Mammary epithelial cell (primary cell): ENCODE measurements at places on chromosomes 1 and 21. TPM values are rescaled to one million over a fixed set of nuclear protein-coding genes. Genes with fewer than 3 reads are reported as not detected.

AMY2B gene
- total RNA-seq: 4.4 and 5.4 TPM in 2 replicates

BTBD19 gene
- 27.3 and 31.7 TPM in 2 replicates for total RNA-seq

TNFRSF14 gene
- total RNA-seq: 19.0 TPM

LIPI gene
- total RNA-seq: not detected in 2 replicates

NLRP3 gene
- 3.0 TPM for total RNA-seq

LCE1C gene
- not detected for total RNA-seq

TSPAN1 gene
- 155 and 277 TPM in 2 replicates for total RNA-seq

NID1 gene
- 8.0 and 9.3 TPM in 2 replicates for total RNA-seq

CHIA gene
- total RNA-seq: not detected

AGT gene
- total RNA-seq: 0.17 TPM

CFHR5 gene
- total RNA-seq: not detected in 2 replicates

KMO gene
- 15.3 TPM for total RNA-seq

OPRD1 gene
- total RNA-seq: 0.17 TPM

GNG12 gene
- total RNA-seq: 130 and 139 TPM in 2 replicates

SPATA1 gene
- total RNA-seq: 0.33 TPM

ACKR1 gene
- not detected in 2 replicates for total RNA-seq

TFF3 gene
- not detected in 2 replicates for total RNA-seq

VWA1 gene
- 27.3 TPM for total RNA-seq

IL19 gene
- total RNA-seq: not detected

MROH7 gene
- total RNA-seq: not detected

ZNF684 gene
- total RNA-seq: 3.7 TPM

OLIG2 gene
- not detected for total RNA-seq

CNIH3 gene
- total RNA-seq: 1.4 and 3.4 TPM in 2 replicates

KIF21B gene
- 0.78 and 0.91 TPM in 2 replicates for total RNA-seq

SLFNL1 gene
- total RNA-seq: 0.12 and 0.16 TPM in 2 replicates

CRNN gene
- not detected for total RNA-seq

ADAMTSL4 gene
- total RNA-seq: 98.0 TPM

RNF186 gene
- not detected for total RNA-seq

CFAP126 gene
- not detected for total RNA-seq

PIP5K1A gene
- total RNA-seq: 94.2 TPM

IVL gene
- total RNA-seq: 0.50 TPM

CD1C gene
- total RNA-seq: not detected in 2 replicates

RNF11 gene
- 92.0 TPM for total RNA-seq

CRYZ gene
- 9.4 and 22.5 TPM in 2 replicates for total RNA-seq

ORC1 gene
- 1.2 TPM for total RNA-seq

TSPEAR gene
- total RNA-seq: not detected

FMN2 gene
- not detected for total RNA-seq

FMO2 gene
- total RNA-seq: 0.17 TPM

PLXNA2 gene
- 6.5 TPM for total RNA-seq

AVPR1B gene
- total RNA-seq: not detected in 2 replicates

CR1 gene
- 0.17 TPM for total RNA-seq

VANGL2 gene
- total RNA-seq: 10.3 TPM

IGSF3 gene
- total RNA-seq: 11.9 and 32.2 TPM in 2 replicates

DRAM2 gene
- 33.7 and 35.5 TPM in 2 replicates for total RNA-seq

TRPM2 gene
- 6.2 TPM for total RNA-seq

YBEY gene
- total RNA-seq: 9.0 and 10.2 TPM in 2 replicates

FAF1 gene
- total RNA-seq: 56.3 TPM

RYR2 gene
- total RNA-seq: not detected in 2 replicates

NMNAT2 gene
- 0.59 and 0.75 TPM in 2 replicates for total RNA-seq

GBP2 gene
- 10.3 TPM for total RNA-seq
